ENCODE measurements at places on chromosomes 2 and 18.

DNA sequence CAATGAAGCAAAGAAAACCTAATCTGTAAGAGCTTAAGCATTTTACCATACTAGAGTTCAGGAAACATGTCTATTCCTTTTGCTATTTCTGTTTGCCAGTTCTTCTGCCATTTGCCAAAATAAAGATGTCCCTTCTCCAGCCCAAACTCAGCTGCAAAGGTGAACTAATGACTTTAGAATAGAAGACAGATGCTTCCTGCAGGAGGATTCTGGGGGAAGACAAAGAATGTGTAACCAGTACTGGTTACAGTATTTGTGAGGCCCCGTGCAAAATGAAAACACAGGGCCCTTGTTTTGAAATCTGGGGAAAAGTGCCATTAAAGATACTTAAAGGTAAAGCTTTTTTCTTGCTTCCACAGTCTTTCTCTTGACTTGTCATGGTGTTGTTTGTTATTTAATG lies 34.3 kb upstream of the MTX2 start:
- DNase-seq: no peak

DNA sequence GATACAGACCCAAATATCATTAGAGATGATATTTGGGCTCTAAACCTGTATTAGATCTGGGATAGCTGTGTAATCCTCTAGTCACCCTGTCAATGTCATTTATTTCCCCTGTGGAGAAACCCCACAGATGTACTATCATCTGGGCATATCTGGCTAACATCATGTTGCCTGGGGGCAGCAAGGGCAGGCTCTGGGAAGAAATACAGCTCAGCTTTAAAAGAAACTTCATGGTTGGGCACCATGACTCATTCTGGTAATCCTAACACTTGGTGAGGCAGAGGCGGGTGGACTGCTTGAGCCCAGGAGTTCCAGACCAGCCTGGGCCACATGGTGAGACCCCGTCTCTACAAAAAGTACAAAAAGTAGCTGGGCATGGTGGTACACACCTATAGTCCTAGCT lies 282.5 kb downstream of the SLC8A1 start:
- no peak for DNase-seq

GRCh38 chr18:77112747-77113092 lies 19.9 kb downstream of the MBP start:
- no peak for DNase-seq

GRCh38 chr2:234993541-234993981 lies 41.7 kb downstream of the SH3BP4 start:
- no peak for DNase-seq

GRCh38 chr2:174630107-174630506 lies 32.5 kb upstream of the WIPF1 start:
- DNase-seq: no peak

DNA sequence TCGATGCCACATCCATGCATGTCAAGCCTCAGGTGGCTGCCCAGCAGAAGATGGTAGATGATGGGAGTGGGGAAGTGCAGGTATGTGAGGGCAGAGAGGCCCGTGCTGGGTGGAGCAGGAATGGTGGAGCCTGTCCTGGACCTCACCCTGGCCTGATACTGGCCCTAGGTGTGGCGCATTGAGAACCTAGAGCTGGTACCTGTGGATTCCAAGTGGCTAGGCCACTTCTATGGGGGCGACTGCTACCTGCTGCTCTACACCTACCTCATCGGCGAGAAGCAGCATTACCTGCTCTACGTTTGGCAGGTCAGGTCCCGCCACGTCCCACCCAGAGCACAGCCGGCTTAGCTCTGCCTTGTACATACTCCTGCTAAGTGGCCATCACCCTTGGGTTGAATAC lies 13.0 kb downstream of the VIL1 start:
- peak; percentile 55 for DNase-seq

GRCh38 chr2:72694715-72695496 lies 130.9 kb downstream of the EXOC6B start:
- DNase-seq: no peak

GRCh38 chr2:126345691-126346090 lies 310.3 kb upstream of the GYPC start:
- DNase-seq: no peak

GRCh38 chr2:130786076-130786475 lies 30.7 kb downstream of the AMER3 start:
- no peak for DNase-seq

DNA sequence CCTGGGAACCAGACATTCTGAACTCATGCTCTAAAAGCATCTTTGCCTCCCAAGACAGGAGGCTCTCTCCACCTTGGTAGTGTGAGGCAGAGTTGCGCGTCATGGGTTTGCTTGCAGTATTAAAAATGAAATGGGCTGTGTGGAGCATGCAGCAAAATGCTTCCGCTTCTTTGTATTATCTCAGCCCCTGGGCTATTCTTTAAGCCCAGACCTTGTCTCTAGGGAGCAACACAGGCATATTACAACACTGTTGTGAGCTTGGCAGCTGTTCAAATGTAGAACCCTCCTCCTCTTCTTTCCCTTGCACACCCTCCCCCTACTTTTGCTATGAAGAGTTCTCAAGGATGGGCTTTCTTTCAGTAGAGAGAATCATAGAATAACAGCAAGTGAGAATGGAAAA lies 185.1 kb upstream of the LHCGR start:
- DNase-seq: no peak

GRCh38 chr2:160516547-160517365 lies 23.1 kb upstream of the RBMS1 start:
- no peak for DNase-seq

DNA sequence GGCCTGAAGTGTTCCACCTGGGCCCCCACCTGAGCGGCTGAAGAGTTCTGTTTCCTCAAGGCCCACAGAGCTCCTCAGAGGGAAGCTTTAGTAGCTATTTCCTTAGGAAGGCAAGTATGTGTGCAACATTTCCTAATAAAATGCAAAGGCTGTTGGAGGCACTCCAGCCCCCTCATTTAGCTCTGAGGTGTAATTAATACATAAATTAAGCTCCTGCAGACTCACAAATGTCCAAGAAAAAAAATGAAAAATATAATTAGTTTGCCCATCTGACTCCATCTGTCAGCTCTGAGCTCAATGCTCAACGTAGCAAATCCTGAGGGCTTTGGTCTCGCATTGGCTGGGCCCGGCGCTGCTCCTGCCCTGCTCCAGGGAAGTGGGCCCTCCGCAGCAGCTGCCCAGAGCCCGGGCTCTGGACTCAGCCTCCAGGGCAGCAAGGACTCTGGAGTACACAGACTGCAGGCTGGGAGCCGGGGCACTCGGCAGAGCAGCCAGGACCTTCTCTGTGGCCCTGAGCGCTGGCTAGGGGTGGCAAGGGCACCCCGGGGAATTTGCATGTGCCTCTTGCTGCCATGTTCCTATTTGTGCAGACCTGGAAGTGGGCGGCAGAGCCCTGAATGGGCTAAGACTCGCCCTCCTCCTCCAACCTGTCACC lies 23.4 kb upstream of the C1QL2 start:
- DNase-seq: no peak

DNA sequence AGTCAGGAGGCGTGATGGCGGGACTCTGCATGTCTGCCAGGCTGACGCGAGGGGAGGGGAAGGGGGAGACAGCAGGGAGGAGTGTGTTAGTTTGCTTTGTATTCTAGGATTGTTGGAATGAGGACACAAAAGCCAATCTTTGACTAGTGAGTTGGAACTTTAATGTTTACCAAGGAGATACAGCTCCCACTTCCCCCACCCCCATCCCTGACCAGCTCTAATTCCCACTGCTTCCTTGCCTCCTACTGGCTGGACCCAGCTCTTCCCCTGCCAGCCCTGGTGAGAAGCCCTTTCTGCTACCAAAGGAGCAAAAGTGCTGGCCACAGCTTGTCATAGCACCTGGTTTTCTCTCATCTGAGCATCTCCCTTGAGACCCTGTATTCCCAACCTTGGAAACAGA lies 84.5 kb downstream of the CELF4 start:
- no peak for DNase-seq

DNA sequence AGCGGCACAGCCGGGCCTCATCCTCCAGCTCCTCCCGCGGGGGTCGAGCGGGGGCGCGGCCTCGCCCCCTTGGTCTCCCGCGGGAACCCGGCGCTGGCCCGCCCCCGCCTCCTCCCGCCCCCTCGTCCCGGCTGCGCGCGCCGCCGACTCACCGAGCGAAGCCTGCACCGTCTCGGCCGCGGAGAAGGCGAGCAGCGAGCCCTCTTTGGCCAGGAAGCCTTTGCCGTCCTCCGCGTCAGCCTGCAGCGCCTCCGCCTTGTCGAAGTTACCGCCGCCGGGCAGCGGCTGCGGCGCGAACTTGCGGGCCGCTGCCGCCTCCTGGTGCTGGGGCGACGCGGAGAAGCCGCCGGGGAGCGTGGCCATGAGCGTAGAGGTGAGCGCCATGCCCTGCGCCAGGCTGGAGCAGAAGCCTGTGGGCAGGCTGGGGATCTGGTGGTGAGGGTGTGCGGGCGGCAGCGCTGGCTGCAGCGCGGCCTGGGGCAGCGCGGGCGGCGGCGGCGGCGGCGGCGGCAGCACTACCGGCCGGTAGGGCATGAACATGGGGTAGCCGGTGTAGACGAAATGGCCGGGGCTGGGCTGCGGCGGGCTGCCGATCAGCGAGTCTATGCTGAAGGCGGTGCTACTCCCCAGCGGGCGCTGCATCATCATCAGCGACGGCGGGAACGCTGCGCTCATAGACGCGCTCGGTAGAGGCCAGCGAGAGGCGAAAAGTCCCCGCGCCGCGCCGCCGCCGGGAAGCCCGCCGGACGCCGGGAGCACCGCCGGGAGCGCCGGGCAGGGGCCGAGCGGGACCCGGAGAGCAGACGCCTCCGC lies 683 bp downstream of the GBX2 start:
- peak; percentile 89 for DNase-seq

GRCh38 chr2:167264380-167264779 lies 376.1 kb downstream of the XIRP2 start:
- no peak for DNase-seq

- no peak for DNase-seq
Measured at GRCh38 chr18:73688851-73689711, 458.6 kb downstream of the FBXO15 start.

GRCh38 chr18:67425672-67426071 lies 90.8 kb downstream of the DSEL start:
- DNase-seq: no peak

DNA sequence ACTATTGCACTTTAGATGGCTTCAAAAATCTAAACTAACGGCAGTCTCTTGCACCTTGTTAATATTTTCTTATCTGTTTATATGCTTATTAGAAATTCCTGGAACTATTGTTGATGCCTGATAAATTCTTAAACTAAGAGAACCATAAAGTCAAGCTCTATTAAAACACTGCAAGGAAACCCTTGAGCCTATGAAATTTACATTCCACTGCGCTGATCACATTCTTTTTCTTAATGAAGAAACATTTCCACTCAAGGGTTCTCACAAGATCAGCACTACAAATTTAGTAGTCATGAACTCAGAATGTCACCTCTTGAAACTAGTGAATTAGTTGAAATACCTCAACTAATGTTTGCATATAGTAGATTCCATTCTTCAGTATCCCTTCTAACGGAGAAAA lies 331.8 kb upstream of the SLC8A1 start:
- DNase-seq: no peak

GRCh38 chr2:127678991-127679390 lies 3.7 kb upstream of the LIMS2 start:
- DNase-seq: peak; percentile 73

DNA sequence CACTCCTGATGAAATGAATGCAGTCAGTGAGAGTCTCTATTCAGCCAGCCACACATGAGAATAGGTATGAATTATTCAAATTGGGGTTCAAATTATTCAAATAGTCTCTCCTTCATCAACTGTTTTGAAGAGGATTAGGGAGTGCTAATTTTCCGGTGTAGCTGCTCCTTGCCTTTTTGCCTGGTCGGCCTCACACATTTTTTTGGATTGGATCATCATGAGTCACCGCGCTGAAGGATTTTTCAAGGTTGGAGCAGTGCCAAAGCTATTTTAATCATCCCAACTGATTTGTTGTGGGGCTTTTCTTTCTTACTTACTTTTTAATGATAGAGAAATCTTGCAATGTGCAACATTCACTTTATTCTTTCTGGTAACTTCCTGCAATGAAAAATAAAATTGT lies 2.4 kb upstream of the DTNA start:
- DNase-seq: no peak

GRCh38 chr2:72815655-72816278 lies 10.1 kb downstream of the EXOC6B start:
- DNase-seq: no peak

- no peak for DNase-seq
Measured at GRCh38 chr2:88081924-88082608, 14.4 kb downstream of the SMYD1 start.

DNA sequence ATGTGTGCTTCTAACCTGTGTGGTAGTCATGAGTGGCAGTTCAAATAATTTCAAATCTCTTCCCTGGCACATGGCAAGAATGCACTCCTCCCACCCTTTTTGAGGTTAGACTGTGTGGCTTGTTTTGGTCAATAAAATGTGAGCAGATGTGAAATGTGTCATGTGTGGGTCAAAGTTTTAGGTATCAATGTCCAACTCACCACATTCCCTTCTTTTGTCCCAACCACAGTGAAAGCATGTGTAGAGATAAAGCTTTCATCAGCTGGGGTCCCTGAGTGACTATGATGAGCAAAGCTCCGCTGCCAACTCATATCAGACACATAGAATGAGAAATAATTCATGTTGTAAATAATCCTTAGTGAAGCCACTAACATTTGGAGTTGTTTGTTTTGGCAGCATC lies 118.2 kb downstream of the PAX3 start:
- DNase-seq: no peak

- DNase-seq: no peak
Measured at GRCh38 chr2:239895669-239896068, 129.5 kb downstream of the NDUFA10 start.

- DNase-seq: no peak
Measured at GRCh38 chr18:45844938-45845337, 19.5 kb downstream of the SIGLEC15 start.

GRCh38 chr2:234816491-234816890 lies 135.3 kb upstream of the SH3BP4 start:
- DNase-seq: no peak

GRCh38 chr2:187136646-187137045 lies 287.7 kb upstream of the ZSWIM2 start:
- no peak for DNase-seq

GRCh38 chr2:237344942-237345341 lies 69.0 kb downstream of the COL6A3 start:
- DNase-seq: no peak

DNA sequence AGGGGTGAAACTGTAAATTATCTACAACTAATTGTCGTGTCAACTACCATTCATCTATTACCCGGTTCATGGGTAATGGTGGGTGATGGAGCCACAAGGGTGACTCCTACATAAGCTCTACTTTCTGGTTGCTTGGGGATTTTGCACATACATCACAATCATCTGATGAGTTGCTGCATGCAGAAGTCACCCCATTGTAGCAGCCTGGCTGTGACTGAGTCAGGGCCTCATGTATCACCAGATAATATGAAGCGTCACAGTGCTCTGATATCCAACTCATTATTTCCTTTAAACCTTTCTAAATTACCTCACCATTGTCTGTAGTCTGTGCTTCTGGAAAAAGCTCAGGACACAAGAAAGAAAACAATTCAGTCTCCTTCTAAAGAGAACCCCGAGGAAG lies 32.4 kb upstream of the GORASP2 start:
- DNase-seq: no peak

DNA sequence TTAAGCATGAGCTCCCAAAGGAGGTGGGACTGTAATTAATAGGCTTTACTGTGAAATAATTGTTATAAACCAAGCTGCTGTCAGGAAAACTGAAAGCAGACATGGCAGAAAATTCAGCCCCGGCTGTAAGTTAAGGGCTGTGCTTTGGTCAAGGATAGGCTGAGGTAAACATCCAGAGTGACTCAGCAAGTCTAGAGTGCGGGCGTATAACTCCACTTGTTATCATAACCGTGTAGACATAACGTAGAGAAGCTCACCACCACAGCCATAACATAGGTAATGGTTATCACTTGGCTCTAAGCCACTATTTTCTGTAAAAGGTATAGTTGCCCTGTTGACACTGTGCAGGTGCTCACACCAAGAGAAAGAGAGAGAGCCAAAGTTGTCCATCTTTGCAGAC lies 316.8 kb downstream of the DCDC2C start:
- DNase-seq: no peak
